ENCODE measurements at places on chromosomes 3 and 15. TPM values are rescaled to one million over a fixed set of nuclear protein-coding genes. Genes with fewer than 3 reads are reported as not detected.

- no peak for DNase-seq
These were observed 151.5 kb downstream of the GOLGA6L4 start for GRCh38 chr15:84387086-84387485.

- DNase-seq: peak; percentile 61
These were observed 4.9 kb downstream of the PRRT3 start for GRCh38 chr3:9947025-9947995.

DNA sequence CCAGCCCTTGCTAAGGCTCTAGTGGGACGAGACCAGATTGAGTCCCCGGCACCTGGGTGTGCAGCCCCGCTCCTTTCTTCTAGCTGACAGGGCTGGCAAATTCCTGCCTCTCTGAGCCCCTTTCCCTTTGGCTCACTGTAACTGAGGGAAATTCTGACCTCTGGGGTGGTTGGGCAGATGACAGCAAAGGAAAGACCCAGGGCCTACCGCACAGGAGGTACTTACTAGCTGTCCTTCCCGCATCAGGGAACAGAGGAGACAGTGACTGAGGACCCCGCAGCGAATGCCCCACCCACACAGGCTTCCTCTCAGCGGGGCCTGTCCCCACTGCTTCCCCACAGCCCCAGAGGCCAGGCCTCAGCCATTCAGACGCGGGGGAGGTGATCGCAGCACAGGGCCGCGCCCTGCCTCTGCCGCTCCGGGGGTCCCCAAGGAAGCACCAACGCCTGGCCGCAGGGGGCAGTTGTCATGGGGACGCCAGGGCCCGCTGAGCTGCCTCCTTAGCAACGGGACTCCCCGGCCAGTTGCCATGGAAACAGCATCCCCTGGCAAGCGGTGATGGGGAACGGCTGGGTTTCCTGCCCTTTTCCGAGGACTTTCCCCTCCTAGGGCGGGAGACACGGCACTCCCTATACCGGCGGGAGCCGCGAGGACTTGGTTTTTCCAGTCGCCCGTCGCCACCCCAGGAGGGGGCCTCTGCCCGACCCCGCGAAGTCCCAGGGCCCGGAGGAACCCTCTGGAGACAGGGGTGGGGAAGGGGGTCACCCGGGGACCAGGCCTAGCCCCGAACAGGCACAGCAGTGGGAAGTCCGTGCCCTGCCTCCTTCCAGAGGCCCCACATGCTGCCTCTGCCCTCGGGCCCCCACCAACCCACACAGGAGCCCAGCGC lies 50.1 kb downstream of the HCN4 start:
- DNase-seq: no peak

GRCh38 chr15:90343302-90343790 lies 8.7 kb upstream of the ZNF774 start:
- DNase-seq: no peak

OR5K2 gene
- polyA plus RNA-seq: 0.18 TPM

MUC13 gene
- not detected for polyA plus RNA-seq

DNA sequence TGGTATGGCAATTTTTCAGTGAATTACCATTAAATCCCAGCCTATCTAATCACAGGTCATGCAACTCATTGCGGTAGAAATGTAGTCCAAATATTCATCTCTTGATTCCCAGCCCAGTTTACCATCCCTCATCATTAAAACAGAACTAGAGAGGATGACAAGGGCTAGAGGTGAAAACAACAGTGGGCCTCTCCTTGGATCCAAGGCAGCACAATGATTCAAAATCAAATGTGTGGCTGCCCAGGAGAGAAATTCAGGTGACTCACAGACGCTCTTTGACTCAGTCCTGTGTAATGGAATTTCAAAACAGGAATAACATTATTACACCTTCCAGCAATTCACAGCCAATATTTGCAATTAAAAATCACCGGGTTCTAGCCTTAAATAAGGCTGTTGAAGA lies 246.5 kb downstream of the TBL1XR1 start:
- no peak for DNase-seq

DNA sequence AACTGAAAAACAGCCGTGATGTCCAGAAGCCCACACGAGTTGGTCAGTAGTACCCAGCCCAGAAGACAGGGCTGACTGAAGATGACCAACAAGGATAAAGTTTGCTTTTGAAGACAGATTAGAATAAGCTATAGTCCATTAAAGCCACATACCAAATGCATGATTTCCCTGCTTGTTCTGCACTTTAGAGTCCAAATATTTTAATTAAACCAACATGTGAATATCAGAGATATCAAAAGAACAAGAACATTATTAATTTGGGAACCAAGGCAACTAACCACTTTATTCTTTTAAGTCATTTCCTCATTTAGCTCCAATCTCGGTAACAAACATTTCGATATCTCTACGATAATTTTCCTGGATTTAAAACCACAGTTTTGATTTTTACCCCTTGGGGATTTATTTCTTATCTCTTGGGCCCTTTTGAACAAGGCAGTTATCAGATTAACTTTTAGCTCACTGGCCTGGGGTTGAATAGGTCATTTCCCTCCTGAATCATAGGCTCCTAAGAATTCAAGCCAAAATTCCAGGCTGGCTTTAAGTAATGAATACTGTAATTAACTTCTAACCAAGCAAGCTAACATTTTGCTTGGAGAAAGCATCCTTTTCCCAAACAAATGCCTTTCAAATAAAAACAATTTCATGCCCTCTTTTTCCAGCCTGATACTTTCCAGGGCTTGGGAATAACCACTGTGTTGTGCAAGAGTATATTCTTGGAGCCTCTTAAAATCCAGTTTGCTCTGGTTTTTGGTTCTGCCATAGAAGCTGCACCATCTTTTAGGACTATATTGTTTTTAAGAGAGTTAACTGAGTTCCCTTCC lies 102.9 kb upstream of the NR2E3 start:
- DNase-seq: no peak

DNA sequence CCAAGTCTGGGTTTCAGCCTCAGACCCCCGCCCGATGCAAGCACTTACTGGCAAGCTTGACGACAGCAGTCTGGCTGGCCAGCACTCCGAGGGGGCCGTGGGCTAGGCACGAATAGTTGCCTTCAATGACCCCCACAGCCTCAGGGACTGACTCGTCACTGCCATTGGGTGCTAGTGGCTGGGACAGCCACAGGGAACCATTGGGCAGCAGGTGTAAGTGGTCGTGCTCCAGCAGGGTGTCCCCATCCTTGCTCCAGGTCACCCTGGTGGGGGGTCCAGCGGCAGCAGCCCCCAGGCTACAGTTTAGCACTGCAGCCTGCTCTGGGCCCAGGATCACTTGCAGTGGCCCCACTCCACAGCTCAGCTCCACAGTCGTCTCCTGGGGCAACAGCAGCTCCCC lies 11.8 kb downstream of the IGDCC4 start:
- DNase-seq: no peak

DNA sequence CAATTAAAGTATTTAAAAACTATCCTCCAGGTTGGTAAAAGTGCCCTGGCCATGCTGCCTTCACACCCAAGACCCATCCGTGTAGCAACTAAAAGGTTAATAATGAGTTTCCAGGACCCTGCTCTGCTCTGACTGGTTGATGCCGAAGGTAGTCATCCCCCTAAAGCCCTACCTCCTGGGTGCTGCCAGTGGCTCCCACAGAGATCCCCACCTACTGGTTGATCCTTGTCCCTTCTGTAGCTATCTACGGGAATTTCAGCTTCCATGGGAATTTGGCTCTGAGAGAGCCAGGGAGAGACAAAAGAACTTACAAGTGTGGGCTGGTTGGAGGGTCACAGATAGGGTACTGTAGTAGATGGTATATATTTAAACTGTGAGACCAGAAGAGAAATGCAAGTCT lies 110.6 kb upstream of the NANOGP8 start:
- DNase-seq: no peak

DNA sequence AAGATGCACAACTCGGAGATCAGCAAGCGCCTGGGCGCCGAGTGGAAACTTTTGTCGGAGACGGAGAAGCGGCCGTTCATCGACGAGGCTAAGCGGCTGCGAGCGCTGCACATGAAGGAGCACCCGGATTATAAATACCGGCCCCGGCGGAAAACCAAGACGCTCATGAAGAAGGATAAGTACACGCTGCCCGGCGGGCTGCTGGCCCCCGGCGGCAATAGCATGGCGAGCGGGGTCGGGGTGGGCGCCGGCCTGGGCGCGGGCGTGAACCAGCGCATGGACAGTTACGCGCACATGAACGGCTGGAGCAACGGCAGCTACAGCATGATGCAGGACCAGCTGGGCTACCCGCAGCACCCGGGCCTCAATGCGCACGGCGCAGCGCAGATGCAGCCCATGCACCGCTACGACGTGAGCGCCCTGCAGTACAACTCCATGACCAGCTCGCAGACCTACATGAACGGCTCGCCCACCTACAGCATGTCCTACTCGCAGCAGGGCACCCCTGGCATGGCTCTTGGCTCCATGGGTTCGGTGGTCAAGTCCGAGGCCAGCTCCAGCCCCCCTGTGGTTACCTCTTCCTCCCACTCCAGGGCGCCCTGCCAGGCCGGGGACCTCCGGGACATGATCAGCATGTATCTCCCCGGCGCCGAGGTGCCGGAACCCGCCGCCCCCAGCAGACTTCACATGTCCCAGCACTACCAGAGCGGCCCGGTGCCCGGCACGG lies 991 bp downstream of the SOX2 start:
- no peak for DNase-seq

CHST13 gene
- polyA plus RNA-seq: 0.21 TPM

- no peak for DNase-seq
These were observed 79.8 kb upstream of the ACKR4 start for GRCh38 chr3:132517311-132517710.

DNA sequence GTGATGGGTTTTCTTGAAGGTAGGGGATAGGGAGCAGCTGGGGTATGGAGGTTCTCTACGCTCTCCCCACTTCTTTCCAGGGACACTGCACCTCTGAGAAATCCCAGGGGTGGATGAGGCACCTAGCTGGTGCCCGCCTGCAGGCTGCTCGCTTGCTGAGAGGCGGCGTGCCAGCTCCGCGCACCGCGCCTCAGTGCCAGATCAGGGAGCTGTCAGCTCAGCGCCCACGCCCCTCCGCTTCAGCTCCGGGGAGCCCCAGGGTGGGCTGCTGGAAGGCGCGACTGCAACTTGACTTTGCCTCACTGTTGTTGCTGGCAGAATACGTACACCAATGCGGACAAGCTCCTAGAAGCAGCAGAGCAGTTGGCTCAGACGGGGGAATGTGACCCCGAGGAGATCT lies 345.7 kb upstream of the UMPS start:
- DNase-seq: no peak

XIRP1 gene
- 0.08 TPM for polyA plus RNA-seq

BCL6 gene
- polyA plus RNA-seq: 11.9 TPM

- no peak for DNase-seq
These were observed 1.9 kb downstream of the NFKBIZ start for GRCh38 chr3:101851072-101851770.

DNA sequence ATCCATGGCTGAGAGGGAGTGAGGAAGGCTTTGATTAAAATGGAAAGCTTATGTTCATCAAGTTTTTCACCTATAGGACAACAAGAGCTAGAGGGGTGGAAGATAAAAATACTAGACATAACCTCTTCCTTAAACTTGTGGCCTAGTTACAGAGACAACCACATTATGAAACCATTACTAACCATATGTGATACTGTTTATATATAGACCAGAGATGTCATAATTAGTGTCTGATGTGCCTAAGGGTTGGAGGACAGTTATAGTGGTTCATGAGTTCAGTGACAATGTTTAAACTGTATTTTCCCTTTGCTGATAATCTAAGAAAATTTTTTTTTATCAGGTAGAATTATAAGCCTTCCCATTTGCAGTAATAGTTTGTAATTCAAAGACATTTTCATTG lies 23.7 kb downstream of the PHLDB2 start:
- DNase-seq: no peak

DNA sequence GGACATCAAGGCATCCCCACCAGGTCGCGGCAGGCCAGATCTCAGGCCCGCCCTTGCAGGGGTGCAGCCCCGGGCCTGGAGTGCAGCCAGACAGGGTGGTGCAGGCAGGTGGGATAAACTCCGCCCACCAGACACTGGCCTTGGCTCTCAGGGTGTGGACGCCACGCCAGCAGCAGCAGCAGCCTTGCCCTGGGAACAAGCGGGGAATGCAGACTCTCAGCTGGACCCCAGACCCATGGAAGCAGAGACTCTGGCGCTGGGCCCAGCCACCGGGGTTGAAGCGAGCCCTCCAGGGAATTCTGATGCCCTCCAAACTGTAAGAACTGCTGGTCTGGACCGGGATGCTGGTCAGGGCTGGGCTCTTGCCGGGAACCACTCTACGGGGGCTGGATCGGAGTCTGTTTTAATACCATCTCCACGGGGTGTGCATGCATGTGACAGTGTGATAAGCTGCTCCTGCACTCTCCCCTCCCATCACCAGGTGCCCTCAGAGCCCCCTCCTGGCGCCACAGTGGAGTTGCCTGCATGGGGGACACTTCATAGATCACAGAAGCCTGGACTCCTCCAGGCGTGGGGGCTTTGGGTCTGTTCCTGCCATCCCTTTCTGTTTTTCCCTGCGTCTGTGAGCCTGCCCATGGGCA lies 142.7 kb downstream of the NSMCE3 start:
- DNase-seq: no peak

- DNase-seq: no peak
These were observed 27.0 kb upstream of the PEX5L start for GRCh38 chr3:180063783-180064182.

- no peak for DNase-seq
These were observed 43.2 kb downstream of the LRRFIP2 start for GRCh38 chr3:37130984-37131859.

GRCh38 chr3:94092086-94092485 lies 29.2 kb downstream of the NSUN3 start:
- no peak for DNase-seq

GRCh38 chr15:57028176-57028575 lies 109.7 kb downstream of the TCF12 start:
- DNase-seq: no peak

LYZL4 gene
- polyA plus RNA-seq: not detected

DNA sequence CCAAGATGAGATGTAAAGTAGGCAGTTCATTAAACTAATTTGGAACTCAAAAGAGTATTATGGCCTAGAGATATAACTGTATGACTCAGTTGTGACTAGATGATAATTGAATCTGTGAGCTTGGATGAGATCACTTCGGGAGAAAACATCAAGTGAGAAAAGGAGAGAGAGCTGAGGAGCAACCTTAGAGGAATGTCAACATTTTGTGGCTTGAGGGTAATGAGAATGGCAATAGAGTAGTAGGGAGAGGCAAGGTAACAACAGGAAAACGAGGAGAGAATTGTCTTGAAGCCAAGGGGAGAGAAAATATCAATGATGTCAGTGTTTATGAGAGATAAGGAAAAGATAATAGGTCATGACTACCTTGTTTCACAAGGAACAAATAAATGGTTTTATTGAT lies 580.2 kb downstream of the NLGN1 start:
- no peak for DNase-seq

- no peak for DNase-seq
These were observed 26.5 kb downstream of the CD200R1 start for GRCh38 chr3:112948346-112948838.

TLR9 gene
- polyA plus RNA-seq: 0.20 TPM

SNTN gene
- polyA plus RNA-seq: 19.2 TPM

GRCh38 chr15:44296625-44297524 lies 8.4 kb downstream of the GOLM2 start:
- no peak for DNase-seq
